Activated CD8-positive, alpha-beta memory T cell treated with anti-CD3 and anti-CD28 coated beads, Interleukin-2, amount 50 U/mL, for 48 hours (primary cell): ENCODE measurements at places on chromosomes 2 and 18.

DNA sequence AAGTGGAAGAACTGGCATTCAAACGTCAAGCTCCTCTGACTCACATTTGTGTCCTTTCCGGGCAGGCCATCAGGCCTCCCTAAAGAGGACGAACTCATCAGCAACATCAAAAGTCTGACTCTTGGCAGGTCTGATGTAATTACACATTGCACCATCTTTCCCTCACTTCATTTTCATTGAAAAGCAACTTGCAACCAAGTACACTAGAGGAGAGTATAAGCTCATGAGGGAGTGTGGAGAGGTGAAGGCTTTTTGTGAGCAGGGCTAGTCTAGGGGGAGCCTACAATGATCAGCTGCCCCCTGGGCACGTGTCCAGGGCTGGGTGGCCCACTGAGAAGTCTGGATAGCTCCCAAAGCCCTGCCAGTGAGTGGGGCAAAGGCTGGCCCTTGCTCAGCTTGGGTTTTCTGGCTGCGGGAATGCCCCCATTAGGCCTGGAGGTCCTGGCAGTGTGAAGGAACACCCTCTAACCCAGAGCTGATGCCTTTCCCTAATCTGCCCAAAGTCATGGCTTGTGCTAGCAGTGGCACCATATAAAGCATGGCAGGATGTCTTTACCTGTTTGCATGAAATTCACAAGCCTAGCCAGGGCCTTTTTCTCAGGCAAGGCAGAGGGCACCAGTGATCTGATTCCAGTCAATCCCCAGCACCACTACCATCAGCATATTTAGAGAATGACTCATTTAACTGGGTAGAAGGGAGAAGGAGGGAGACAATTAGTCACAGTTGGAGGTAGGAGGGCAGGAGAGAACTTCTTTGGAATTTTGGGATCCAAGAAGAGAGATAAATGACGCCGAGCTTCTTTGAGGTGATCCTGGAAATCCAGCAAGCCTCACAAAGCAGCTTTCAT is 8.5 kb upstream of the DAW1 start:
- no peak for DNase-seq

- no peak for DNase-seq
Measured at GRCh38 chr2:42909966-42910365, 117.6 kb upstream of the HAAO start.

DNA sequence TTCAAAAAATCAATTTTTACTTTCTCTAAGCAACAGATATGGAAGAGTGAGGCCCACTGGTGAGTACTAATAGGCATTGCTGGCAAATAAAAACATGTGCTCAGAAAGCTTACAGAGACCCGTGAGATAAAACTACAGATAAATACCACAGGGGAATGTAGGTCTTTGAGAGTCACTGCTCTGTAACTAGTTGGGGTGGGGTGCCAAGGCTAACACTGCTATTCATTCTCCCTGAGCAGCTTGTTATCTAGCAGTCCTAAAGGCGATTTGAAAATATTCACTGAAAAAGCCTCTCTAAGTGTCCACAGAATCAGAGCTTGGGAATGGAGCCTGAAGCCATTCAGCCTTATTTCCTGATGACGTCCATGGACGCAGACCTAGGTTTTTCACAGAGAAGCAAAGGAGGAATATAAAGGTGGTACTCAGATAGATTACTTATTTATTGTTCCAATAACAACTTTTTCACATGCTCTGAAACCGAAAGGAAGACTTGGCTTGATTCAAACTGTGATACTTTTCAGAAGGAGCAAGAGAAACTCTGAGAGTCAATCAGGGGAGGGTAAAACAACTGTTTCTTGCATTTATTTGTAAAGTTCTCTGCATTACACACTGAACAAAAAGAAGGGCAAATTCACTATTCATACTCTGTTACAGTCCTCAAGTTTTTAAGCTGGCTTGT is 188.4 kb downstream of the PPP1R1C start:
- DNase-seq: no peak

GRCh38 chr2:219223831-219224610 is 5.3 kb upstream of the ABCB6 start:
- DNase-seq: no peak

DNA sequence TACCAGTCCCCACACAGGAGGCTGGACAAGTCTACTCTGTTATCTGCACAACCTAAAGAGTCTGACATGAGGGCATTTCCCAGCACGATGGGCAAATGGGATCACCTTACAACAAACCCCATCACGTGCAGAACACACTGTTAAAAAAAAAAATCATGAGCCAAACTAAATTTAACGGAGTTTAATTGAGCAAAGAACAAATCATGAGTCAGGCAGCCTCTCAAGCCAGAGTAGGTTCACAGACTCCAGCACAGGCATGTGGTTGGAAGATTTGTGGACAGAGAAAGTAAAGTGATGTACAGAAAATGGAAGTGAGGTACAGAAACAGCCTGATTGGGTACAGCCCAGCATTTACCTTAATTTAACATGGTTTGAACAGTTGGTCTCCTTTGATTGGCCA is 59.9 kb downstream of the KYNU start:
- no peak for DNase-seq

- DNase-seq: no peak
Measured at GRCh38 chr18:65343571-65343970, 407.2 kb upstream of the CDH7 start.

DNA sequence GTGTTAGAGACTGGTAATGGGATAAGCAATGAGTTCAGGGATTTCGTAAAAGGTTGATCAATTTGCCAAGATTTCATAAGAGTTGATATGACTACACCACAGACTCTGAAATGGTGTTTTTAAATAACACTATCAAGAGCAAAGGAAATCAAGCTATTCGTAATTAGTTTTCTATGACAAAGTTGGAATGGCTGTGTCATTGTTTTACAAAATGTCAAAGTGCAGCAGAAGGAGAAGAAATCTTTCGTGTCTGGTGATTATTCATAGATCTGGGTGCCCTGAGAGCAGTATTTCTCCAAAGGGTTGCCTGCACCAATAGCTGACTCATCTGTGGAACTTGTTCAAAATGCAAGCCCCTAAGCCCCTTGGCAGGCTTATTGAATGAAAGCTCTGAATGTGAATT is 70.1 kb downstream of the NABP1 start:
- no peak for DNase-seq

GRCh38 chr2:85017411-85018048 is 46.6 kb downstream of the KCMF1 start:
- DNase-seq: no peak

DNA sequence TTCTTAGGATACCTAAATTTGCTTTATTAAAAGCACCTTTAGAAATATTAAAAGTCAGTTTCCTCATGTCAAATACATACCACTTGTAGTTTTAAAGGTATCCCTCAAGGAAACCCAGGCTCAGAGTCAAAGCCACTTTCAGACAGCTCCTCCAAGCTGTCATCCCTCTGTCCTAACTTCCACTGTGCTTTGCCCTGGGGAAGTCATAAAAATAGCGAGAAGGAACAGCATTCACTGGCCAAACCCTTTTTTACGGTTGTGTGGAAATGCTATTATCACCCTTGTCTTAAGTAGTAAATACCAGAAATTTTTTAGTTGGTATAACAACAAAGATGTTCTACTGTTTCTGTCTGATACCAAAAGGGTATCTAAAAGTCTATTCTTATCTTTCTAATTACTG is 680.5 kb downstream of the ZEB2 start:
- no peak for DNase-seq

DNA sequence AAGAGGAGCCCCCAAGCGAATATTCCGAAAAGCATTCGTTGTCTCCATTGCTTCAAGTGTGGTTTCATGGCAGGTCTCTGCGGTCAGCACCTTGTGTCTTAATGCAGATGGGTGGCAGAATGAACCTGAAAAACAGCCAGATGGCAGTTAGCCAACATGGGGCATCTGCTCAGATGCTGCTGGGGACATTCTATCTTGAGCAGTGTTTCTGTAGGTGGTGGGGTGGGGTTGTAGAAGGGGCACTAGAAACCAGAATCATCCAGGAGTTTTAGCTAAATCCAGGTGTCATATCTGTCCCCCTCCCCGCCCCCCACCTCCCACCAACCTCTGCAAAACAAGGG is 42.1 kb downstream of the ST6GAL2 start:
- no peak for DNase-seq

- no peak for DNase-seq
Measured at GRCh38 chr2:9052821-9053533, 49.5 kb upstream of the MBOAT2 start.

GRCh38 chr18:26487437-26487836 is 60.9 kb downstream of the KCTD1 start:
- no peak for DNase-seq

DNA sequence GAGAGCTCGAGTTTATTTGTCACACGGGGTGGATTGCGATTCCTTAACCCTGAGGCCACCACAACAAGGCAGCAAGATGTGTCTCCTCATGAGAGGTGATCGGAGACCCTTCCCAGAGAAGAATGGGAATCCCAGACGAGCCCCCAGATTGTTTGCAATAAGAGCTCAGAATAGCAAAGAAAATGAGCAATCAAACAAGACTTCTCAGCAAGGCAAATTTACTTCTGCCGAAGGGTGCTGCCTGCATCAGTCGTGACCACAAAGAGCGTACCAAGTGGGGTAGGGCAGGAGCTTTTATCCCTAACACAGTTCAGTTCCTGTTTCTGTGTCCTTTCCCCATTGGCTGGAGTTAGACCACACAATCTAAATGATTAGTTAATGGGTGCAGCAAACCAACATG is 237.5 kb upstream of the SYT4 start:
- DNase-seq: no peak

GRCh38 chr18:25599443-25599842 is 247.5 kb upstream of the ZNF521 start:
- no peak for DNase-seq

GRCh38 chr2:172817411-172817810 is 81.8 kb downstream of the RAPGEF4 start:
- DNase-seq: no peak

GRCh38 chr2:11777886-11778415 is 31.5 kb downstream of the LPIN1 start:
- DNase-seq: peak; percentile 54

- no peak for DNase-seq
Measured at GRCh38 chr18:24246143-24246542, 107.3 kb downstream of the CABYR start.

DNA sequence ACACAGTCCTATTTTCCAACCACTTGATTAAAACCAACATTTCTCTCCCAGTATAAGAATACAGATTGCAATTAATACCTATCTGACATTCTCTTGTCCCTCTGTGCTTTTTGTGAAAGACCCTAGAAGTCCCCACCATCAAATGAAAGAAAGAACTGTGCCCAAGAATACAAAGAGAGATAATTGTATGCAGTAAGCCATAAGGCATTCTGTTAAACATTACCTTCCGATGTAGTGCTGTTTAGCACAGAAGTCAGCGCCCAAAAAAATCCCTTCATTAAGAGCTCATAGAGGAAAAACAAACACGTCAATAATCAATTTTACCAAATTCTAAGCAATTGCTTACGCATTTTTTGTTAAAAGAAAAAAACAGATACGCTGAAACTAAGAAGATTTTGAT is 41.1 kb downstream of the ZNF516 start:
- DNase-seq: no peak

DNA sequence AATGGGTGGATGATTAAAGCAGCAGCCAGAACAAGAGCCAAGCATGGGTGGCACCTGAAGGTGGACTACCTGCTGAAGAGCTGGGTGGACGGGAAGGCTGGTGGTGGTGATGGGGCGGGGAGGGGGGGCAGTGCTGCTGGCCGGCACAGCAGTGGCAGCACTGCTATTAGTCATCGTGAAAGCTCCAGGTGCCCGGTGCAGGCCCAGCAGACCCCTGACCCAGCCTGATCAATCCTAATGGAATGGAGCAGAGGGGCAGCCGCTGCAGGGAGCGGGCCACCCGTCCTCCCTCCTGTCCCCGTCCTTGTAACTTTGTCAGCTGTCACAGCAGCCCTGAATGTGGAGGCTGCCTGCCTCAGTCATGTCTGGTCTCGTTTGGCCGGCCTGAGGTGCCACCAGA is 174.9 kb downstream of the CELF4 start:
- no peak for DNase-seq

- no peak for DNase-seq
Measured at GRCh38 chr2:72293620-72294019, 146.0 kb upstream of the CYP26B1 start.
